Hematopoietic multipotent progenitor cell treated with erythropoietin and hydrocortisone succinate and interleukin-3 and kit ligand, for 6 days (in vitro differentiated cells): ENCODE measurements at places on chromosomes 2 and 18.

DNA sequence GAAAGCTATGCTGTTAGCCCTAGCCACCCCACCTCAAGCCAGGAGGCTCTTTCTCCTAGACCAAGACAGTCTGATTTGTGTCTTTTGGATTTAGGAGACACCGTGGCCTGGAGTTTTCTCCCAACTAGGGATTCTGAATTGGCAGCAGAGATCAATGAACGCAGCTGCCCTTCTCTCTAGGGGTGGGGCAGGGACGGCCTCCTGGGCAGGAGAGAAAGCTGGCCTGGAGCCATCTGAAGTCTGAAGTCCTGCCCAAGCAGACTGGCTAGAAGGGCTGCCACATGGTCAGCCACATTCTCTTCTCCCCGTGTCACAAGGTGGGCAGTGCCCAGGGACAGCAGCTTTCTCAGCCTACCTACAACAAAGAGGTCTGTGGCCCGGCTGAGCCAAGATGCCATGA, 45.1 kb downstream of the PIEZO2 start:
- no peak for DNase-seq

- no peak for DNase-seq
Observed at GRCh38 chr18:52216666-52217065, 123.3 kb upstream of the DCC start.

GRCh38 chr2:231391981-231392380, 3.5 kb upstream of the B3GNT7 start:
- peak; percentile 55 for DNase-seq

GRCh38 chr18:63848159-63848558, 39.3 kb upstream of the SERPINB2 start:
- DNase-seq: peak; percentile 78

- no peak for DNase-seq
Observed at GRCh38 chr2:67667054-67667908, 270.1 kb downstream of the ETAA1 start.

GRCh38 chr2:98903767-98904485, 32.1 kb downstream of the CRACDL start:
- DNase-seq: no peak

GRCh38 chr2:191200910-191201309, 44.3 kb upstream of the MYO1B start:
- DNase-seq: no peak

DNA sequence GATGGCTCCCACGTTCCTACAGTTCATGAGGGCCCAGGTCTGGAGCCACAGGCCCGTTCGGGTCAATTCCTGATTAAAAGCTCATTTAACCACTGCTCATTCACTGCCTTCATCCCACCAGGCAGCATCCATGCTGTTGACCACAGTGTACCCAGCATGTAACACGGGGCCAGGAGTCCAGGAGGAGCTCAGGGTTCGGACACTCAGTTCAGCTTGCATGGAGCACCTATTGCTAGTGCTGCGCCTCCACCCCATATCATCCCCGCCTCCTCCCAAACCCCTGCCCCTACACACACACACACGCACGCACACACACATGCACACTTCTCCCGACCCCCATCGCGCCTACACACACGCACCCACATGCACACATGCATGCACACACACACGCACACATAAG, 72.9 kb upstream of the SNTG2 start:
- DNase-seq: no peak

DNA sequence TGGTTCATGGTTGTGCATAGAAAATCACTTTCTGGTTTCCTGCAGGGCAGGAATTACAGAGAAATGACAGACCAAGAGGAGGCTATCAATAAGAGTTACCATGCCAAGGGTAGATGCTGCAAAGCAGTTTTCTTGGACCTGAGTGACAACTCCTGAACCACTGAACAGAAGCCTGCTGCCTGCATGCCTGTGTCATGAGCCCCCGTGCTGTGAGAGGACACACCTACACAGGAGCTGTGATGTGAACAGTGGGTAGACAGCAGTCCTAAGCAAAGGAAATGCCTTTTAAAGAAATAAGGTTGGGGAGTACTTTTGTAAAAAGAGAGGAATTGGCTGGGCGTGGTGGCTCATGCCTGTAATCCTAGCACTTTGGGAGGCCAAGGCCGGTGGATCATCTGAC, 54.2 kb upstream of the CREB1 start:
- no peak for DNase-seq

DNA sequence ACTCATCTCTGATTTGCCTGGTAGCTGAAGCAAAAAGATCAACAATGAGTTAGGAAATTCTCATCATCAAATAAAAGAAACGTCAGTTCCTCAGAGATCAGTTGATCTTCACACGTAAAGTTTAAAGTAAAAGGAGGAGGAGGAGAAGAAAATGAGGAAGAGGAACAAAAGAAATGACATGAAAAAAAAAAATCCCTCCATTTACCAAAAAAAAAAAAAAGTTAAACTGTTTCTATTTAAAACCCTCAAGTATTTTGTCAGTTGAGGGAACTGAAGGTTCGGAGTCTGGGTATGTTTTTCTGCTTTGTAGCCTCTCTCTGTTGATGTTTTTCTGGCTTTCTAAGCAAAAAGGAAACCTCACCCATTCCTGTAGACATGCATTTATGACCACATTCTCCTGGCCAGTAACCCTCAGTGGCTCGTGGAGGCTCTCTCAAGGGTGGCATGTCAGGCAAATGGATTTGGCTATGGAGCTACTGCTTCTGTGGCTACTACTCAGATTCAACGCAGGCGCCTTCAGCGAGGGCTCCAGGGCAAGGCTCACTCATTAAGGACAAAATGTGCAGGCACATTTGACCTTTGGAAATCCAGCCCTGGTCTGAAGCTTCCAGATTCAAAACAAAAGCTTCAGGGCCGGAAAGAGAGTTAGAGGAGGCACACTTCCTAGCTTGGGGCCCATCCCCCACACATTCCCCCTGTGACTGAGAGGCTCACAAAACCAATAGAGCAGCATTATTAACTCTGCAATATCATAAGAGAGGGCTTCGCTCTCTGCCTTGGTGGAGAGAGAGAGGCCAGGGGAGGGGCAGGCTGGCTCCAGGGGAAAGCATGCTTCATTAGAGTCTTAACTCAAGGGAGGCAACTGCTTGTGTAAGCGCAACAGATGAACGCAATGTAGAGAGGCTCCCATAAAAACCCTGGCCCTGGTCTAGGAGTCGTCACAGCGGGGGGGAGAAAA, 22.3 kb downstream of the KLF7 start:
- peak; percentile 66 for DNase-seq

DNA sequence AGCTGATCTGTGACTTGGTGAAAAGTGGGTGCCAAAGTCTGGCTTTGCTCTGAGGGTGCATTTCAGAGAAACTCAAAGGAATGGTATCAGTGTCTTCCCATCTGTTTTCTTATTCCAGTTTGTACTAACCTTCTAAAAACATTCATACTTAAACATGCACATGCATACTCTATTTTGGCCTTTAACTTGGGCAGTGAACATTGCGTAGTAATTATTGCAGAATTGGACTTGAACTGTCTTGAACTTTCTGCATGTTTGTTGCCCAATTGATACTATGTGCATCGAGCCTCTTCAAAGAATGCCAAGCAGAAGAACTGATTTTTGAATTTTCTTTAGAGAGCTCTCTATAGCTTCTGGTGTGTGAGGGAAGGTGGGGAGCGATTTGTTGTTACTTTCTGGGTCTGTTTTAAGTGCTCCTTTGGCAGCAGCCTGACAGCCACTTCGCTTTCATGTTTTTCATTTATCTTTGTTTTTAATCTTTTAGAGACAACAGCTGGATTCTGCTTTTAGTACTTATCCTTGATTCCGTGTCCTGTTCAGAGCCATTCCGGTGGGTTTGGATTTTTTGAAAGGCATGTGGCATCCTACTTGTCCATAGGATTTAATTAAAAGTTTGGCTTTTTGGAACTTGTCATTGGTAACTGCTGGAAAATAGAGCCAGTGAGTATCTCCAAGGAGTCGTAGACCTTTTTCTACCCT, 159.2 kb downstream of the RAPGEF4 start:
- DNase-seq: no peak

GRCh38 chr2:83462881-83463280, 996.2 kb downstream of the SUCLG1 start:
- DNase-seq: no peak

DNA sequence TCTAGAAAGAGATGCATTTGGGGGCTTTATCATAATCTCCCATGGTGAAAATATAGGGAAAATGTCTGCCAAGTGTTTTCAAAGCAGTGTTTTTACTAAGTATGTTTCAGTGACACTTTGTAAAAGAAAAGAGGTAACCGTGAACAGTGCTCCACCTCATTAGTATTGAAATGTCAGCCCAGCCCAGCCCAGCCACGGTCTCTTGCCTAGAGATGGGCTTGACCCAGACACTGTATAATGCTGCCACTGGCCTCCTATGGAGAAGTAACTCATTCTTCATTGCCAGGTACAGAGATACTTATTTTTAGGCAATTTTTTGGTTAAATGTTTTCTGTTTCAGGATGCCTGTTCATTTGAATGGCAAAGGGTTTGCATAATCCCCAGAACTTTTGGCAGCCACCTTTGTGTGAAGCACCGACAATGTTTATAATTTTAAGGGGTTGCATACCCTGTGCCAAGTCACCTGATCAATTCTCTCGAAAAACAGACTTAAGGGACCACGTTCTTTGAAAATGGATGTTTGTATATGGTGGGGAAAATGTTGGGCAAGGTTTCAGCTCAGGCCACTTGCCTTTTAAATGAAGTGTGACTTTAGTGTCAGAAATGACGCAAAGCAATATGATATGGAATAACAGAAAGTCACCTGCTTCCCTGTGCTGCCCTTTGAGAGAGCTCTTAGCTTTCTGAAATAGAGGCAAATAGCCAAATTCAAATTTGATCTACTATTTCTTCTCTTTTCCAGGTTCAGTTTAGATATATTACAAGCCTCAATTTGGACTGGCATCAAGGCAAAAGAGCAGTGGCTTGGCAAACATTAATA, 314.5 kb upstream of the RGPD4 start:
- DNase-seq: no peak

DNA sequence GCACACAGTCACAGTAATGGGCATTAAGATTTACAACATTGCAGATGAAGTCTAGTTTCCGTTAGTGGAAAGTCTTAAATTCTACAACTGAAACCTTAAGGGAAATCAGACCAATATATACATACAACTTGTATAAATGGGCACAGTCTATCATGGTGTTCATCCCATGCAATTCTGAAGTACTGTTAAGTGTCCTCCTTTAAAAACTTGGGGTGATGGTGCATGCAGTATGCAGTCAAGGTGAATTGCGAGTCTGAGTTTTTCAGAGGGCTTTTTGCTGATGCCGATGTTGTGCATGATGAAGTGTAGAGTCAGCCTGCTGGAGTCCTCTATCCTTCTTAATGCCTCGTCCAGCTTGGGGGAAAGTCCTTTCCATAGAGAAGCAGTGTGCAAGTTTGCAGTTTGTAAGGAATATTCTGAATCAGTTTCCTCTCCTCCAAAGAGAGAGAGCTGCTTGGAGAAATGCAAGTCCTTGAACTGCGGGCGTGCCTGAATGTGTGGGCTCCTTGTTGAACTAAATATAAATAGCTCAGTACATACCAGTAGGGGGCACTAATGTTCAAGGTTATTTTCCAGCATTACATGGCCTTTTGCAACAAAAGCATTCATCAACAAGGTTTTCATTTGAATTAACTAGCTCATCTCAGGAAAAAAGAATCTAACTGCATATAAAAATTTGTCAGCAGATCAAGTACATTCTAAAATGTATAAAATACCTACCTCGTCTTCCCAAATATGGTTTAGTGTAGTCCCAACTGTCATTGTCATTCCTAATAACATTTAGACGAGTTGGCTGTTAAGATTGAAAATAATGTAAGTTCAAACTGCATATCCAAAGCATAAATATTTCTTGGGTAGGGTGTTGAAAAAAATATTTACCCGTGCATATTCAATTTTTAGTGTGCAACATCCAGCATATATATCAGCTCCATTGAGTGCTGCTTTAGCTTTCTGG, 21.3 kb downstream of the HNRNPLL start:
- DNase-seq: peak; percentile 93

DNA sequence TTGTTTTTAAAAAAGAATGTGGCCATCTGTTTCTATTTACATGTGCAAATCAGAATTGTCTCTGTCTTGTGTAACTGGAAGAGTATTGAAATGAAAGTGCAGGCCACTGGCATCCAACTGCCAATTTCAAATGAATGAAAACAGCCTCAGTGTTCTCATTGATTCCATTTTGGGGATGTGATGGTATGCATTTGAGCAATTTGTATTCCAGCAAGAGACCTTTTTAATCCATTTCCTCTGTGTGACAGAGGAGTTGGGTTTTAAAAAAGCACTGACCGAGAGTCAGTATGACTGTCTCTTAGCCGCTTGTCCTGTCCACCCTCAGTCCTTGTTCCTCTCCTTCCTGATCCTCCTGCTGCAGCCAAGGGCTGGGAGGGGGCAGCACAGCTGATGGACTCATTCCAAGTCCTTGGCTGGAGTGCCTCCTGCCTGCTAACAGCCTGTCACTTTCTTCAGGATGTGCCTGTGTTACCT, 50.0 kb downstream of the ASAP2 start:
- DNase-seq: no peak

GRCh38 chr2:18998491-18998890, 359.9 kb downstream of the OSR1 start:
- no peak for DNase-seq

GRCh38 chr2:173982918-173983317, 17.7 kb upstream of the SP3 start:
- no peak for DNase-seq

DNA sequence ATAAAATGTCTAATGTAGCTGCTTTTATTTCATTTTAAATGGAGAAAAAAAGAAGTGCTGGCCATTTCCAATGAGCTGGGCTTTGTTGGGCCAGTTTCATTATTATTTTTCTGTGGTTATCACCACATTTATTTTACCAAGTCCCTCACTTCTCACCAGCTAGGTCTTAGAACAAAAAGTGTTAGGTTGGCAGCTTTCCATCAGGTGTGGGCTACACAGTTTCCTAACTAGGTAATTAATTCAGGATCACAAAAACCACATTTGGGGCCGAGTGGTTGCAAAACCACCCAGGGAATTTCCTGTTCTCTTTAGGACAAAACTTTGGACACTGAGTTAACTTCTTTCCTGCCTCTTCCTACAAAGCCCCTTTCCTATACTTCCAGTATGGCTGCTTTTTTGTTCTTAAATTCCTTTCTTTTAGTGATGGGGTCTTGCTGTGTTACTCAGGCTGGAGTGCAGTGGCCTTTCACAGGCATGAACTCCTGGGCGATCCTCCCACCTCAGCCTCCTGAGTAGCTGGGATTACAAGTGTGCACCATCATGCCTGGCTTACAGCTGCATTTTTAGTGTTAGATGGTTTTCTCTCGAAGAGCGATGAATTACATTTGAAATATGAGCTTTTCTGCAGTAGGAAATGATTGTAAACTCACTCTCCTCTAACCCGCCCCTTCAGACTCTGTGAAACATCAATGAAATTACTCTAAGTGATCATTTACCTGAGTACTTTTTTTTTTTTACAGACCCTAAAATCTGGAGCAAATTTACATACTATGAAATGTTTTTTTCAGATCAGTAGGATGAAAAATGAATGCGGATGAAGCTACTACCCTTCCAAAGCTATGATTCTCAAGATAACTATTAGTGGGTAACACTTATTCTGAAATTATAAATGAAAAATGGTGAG, 2.6 kb upstream of the ZFP36L2 start:
- DNase-seq: no peak
